ENCODE measurements at places on chromosomes 11 and 22.

- DNase-seq: peak; percentile 93
Observed at GRCh38 chr11:106021967-106022794, at the start of gene MSANTD4. TSS of gene MSANTD4 (minus strand) at chr11:106022240. CDS start at chr11:106010917, 11,323 bp downstream.

DNA sequence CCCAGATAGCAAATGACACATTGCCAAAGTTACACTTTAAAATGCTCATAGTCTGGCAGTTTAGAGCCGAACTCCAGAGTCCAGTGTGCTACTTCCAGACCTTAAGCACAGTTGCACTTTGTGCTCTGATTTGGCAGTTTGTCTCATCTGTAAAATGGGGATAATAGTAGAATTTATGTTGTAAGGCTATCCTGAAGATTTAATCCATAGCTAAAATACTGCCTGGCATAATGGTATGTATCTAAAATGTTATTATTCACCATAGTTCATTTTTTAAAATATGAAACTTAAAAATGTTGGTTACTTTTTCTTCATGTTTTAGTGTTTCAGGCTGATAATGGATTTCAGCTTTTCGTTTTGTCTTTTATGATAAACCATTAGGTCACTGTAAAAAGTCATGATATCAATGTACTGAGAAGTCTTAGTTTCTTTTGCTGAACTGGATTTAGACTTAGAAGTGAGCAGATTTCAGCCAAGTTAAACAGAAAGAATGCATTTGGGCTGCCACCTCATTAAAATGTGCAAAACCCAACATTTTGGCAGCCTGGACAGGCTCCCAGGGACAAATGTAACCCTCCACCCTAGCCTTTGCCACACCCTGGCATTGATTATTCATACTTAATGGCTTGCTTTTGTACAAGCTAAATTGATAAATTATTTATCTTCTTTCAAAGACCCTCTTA lies 933 bp downstream of the OLFML1 start:
- no peak for DNase-seq

DNA sequence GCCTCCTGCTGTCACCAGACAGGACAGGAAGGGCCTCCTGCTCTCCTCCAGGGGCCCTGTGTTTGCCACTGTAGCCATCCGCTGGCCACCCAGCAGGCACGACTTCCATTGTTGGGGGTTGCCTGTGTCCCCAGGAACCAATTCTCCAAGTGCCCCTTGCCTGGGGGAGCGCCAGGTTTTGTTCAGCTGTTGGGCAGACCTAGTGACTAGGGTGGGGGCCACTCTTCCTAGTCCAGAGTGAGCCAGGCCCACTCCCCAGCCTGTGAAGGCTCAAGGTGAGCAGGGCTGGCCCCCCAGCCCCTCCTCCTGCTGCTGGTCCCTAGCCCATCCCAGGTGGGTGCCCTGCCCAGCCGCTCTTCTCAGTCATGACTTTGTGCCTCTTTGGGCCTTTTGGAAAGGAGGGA lies 30.9 kb downstream of the OSBPL5 start:
- DNase-seq: no peak

- DNase-seq: no peak
Observed at GRCh38 chr22:30302810-30303138, 13.5 kb upstream of the CASTOR1 start.

- no peak for DNase-seq
Observed at GRCh38 chr11:111435046-111435698, 56.1 kb upstream of the POU2AF1 start.

GRCh38 chr11:2297623-2298030 lies 4.1 kb downstream of the C11orf21 start:
- no peak for DNase-seq

DNA sequence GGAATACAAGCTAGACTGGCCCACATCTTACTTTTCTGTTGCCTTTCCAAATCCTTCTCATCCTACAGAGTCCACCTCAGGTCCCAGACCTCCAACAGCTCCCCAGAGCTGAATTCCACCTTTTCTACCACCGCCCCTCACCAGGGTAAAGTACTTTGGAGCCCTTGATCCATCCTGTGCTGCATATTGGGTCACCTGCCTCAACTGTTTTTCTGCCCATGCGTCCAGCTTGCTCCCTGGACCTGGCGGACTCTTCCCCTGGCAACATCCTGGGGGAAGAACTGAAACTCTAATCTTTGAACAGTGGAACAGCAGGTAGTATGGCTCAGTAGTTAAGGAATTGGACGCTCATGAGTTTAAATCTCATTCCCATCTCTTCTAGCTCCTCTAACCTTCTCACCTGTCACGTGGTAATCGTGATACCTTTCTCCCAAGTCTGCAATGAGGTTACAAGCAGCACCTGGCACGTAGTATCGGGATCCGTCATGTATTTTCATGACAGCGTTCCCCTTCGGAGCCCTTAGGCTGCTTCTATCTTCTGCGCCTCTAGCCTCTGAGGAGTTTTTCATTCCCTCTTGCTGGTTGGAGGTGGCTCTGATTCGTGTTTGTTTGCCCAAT lies 98.1 kb downstream of the CEP164 start:
- no peak for DNase-seq
